ENCODE measurements at places on chromosomes 11 and 22.

GRCh38 chr11:75301601-75302345, 49.7 kb downstream of the ARRB1 start:
- no peak for DNase-seq

DNA sequence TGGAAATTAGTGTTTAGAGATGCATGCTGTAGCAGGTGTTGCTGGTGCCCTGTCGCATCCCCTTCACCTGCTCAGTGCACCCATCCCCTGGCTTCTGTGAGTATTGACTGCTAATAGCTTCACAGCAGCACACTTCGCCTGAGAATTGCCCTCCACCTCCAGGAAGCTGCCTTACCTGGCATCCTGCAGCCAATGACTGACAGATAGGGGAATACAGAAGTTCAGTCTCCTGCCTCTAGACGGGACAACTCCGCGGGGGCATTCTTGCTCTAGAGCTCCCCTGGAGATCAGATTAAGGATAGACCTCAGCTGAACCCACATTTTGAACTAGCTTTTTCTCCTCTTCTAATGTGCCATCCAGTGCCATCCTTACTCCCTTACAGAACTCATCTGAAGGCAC, 9.3 kb upstream of the CD3E start:
- no peak for DNase-seq

- DNase-seq, result no peak
Observed at GRCh38 chr22:42596863-42597530, 17.7 kb downstream of the POLDIP3 start.

DNA sequence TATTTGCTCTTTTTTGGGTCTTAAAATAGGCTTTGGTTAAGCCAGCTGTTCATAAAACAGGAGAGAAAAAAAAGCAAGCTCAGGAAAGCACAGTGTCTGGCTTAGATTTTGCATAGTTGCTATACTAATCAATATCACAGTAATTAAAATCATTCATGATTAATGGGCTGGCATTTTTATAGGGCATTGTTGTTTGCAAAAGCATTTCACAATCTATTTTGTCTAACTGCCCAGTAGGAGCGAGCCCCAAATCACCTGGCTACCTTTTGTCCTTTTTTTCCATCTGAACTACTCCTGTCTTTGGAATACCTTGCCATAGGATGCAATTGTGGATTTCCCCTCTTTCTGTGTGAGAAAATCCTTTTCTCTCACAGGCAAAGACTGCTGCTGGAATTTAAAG, 619.8 kb downstream of the JRKL start:
- no peak for DNase-seq

DNA sequence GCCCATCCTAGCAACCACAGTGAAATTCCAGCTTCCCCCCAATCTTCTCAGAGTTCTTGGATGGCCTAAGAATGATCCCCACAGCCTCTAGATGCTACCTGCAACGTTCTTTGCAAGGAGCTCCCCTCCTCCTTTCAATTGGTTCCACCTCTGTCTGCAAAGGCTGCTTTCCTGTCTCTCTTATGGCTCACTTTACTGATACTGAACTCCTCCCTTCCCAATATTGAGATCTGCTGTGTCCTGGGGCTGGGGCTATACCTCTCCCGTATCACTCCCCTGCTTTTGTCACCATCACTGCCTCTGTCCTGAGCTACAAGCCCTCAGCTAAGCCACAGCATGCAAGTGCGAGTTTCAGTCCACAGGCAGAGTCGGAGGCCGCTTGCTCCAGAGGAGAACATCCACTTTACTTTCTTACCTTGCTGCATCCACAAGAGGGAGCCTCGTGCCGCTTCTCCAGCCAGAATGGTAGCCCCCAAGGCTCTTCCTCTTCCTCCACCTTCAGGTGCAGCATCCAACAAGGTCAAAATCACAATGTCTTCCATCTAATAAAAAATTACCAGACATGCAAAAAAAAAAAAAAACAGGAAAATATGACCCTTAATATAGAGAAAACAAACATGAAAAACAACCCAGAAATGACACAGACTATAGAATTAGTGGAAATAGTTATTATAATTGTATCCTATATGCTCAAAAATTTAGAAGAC, 48.6 kb upstream of the TMEM45B start:
- peak; percentile 27 for DNase-seq

- peak; percentile 91 for DNase-seq
Observed at GRCh38 chr22:26708256-26709009, 51.0 kb downstream of the MIAT start.

DNA sequence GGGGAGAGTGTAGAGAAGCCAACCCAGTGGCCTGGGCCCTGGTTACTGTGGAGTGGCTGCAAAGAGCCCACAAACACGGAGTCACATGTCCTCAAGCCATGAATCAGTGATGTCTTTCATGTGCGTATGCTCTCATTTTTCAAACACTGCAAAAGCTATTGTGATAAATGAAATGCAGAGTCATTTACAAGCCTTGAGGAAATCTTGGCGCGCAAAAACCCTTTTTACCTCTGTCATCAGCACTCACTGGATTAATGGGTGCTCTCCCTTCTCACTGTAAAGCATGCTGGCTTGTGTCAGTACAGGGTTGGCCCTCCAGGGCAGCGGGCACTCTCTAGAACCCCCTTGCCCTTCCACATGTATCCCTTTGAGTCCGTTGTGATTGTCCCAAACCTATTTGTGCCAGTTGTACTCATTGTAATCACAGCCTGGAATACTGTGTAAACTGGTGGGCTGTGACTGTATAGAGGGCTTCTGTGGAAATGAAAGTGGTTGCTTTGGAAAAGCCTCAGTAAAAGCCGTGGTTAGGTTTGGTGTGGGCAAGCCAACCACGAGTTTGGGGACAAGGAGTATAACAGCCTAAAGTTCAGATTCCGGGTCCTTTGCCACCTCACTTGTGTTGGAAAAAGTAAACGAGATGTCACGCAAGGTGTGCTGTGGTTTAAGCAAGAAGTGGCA, 10.4 kb downstream of the GNAZ start:
- DNase-seq, result no peak

GRCh38 chr11:130616573-130616972, 168.1 kb downstream of the ADAMTS15 start:
- DNase-seq, result no peak

DNA sequence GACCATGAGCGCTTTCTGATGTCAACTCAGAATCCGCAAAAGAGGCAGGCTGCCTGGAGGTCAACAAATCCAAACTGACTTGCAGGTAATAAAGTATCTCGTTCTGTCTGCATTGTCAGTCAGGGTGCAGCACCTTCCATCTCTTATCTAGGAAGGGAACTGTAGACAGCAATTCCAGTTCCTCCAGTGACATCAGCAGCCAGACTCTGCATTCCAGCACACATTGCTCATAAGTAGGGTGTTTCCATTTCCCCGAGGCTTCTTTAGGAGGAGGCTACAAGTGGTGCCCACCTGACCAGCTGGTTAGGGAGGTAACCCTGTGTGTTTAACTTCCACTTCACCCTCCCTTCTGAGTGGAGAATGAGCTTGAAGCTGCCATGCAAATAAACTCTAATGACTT, 53.3 kb downstream of the NTM start:
- DNase-seq, result no peak

- no peak for DNase-seq
Observed at GRCh38 chr11:45769960-45770359, 35.0 kb upstream of the SLC35C1 start.

DNA sequence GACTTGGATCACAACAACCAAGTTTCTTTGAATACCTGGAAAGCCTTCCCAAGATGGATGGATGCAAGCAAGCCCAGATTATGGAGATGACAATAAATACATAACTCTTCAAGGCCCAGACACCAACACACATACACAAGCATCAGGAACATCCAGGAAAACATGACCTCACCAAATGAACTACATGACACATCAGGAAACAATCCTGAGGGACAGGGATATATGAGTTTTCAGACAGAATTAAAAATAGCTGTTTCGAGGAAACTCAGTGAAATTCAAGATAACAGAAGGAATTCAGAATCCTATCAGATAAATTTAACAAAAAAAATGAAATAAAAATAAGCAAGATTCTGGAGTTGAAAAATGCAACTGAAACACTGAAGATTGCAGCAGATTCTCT, 659.4 kb downstream of the METTL15 start:
- no peak for DNase-seq

DNA sequence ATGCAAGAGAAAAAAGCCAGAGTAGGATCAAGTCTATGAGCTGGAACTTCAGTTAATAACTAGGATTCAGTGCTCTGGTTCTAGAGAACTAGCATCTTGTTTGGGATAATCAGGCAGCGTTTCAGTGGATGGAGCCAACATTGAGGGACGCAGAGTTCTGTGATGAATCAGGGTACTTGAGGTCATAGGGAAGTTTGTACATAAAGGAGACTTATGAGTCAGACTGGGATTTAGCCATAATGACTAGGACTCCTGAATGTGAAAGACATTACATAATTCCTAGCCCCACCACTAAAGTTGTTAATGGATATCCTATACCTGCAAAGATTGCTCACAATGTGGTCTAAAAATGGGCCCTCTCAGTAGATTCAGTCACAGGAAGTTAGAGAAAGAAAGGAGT, 6.8 kb downstream of the SLN start:
- DNase-seq, result no peak

- DNase-seq, result no peak
Observed at GRCh38 chr11:12182676-12183541, 72.5 kb downstream of the MICAL2 start.

- no peak for DNase-seq
Observed at GRCh38 chr11:45248501-45249011, 37.6 kb downstream of the SYT13 start.

DNA sequence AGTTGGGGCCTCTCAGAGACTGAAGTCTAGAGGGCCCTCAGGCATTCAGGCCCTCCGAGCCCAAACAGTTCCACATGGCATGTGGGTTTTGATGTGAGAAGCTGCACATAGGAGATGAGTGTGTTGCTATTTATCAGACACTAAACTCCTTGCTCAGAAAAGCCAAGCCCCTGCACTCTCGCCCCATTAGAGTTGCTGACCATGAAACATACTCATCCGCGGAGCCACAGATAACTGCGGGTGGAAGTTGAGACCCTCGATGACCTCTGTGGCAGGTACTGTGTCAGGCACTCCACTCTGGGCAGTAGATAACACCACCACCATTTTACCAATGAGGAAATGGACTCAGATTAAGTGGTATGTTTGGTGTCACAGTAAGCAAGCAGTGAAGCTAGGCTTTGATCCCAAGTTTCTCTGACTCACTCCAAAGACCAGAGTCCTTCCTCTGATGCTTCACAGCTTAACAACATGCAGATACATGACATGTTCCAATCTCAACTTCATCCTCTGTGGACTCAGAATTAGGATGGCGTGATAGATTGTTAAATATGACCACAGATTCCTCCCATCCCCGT, 202.1 kb downstream of the ADAMTS15 start:
- no peak for DNase-seq

DNA sequence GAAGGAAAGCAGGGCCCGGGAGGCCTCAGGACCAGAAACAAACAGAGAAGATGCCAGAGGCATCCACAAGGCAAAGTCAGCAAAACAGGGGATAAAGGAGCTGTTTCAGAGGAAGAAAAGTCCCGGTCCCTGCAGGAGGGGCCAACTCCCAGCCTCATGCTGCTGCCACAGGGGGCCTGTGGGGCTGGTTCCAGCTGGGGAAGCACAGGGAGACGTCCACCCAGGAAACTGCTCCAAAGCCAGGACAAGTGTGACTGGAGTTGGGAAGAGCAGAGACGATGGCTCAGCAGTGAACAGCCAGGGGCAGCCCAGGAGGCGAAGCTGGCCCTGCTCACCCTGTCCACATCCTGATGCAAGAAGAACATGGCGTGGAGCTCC, 454.4 kb downstream of the BRD1 start:
- no peak for DNase-seq

DNA sequence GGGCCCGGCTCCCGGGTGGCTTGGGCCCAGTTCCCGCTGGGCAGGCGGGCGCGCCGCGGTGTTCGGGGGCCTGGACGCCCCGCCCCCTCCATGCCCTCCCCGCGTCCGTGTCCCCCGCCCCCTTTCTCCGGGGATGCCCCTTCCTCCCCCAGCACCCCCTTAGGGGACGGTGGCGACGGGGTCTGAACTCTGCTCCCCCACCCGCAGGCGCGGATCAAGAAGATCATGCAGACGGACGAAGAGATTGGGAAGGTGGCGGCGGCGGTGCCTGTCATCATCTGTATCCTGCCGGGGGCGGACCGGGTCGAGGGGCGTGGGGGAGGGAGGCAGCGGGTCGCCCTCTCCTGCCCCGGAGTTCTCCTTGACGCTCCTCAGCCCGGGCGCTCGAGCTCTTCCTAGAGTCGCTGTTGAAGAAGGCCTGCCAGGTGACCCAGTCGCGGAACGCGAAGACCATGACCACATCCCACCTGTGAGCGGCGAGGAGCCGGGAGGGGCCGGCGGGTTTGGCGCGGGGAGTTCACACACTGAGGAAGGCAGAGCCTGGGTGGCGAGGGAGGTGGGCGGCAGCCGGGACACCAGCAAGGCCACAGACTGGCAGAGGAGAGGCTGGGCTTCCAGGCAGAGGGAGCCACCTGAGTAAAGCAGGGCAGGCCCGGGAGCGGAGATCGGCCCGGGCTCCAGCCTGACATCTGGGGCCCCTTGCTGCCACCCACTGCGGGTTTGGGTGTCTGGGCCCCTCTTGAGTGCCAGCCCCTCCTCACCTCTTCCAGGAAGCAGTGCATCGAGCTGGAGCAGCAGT, 546 bp downstream of the DRAP1 start:
- DNase-seq, result peak; percentile 56

DNA sequence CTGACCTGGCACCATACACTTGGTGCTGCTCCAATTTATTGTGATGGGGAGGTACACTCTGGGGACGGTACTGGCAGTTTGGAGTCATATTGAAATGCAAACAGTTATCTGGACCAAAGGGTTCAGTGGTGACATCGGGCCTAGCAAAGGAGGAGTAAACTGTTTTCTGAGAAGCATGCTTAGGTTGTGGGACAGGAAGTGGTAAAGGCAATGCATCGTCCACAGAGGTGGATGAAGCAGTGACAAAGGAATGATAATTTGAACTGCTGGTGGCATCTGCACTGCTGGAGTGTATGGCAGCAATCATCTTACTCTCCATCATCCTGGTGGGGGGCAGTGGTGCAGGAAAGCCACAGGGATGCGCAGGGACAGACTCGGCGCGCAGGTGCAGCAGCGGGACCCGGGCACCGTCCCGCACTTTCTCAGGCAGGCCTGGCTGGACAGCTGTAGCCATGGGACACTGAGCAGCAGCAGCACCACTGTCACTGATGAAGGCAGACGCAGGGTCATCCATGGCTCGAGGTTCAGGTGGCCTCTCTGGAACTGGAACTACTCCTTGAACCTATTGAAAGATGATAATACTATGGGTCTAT, 28.0 kb upstream of the TP53AIP1 start:
- DNase-seq, result no peak

All from GM12865 (cell line).